AG08396 (cell line): ENCODE measurements at places on chromosomes 5 and 9.

GRCh38 chr9:21903380-21903965 is 90.7 kb downstream of the CDKN2A start:
- DNase-seq: no peak

- DNase-seq: no peak
These were observed 292.0 kb downstream of the NSG2 start for GRCh38 chr5:174337276-174338184.

DNA sequence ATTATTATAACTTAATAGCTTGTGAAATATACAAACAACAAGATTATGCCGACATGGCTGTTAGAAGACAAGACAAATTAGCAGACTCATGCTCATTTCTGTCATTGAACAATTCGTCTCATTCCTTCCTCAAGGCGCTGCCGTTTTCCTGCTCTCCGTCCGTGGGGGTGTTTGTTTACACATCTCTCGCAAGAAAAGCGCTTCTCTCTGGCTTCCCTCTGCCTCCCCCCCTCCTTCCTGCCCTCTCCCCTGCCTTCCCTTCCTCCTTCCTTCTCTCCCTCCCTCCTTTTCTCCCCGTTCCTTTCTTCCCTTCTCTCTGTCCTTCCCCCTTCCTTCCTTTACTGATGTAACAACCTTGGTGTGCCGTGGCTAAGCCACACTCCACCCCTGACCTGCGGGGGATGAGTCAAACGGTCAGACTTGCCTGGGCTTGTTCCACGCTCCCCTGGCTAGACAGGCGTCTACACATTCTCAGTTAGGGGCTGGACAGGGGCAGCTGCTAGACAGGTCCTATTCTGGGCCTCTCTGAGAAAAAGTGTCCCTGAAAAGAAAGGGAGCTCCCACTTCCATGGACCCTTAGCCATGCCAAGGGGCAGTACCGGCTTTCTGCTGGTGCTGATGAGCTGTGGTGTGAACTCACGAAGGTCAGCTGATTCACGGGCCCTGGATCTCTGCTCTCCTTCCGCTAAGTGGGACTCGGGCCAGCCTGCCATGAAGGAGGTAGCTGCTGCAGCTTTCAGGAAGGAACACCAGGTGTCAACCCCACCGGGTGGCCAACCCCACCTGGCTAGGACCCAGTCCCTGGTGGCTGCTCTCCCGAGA is 32.0 kb upstream of the SPTLC1 start:
- DNase-seq: peak; percentile 82

GRCh38 chr5:38099205-38100168 is 158.9 kb upstream of the EGFLAM start:
- no peak for DNase-seq

DNA sequence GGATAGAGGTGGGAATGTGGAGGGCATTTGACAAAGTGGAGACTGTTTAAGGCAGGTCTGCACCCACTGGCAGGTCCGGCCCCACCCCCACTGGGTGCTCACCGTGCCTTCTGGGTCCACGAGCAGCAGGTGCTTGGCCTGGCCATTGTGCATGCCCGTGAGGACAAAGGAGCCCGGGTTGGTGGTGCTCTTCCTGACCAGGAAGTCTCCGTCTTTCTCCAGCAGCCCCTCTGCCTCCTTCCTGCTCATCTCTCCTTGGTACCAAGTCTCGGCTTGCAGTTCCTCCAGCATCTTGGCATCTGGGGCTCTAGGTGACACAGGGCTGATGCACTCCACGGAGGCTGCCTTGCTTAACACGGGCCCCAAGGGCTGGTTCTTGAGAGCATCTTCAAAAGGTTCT is 46.6 kb downstream of the S1PR3 start:
- DNase-seq: no peak

DNA sequence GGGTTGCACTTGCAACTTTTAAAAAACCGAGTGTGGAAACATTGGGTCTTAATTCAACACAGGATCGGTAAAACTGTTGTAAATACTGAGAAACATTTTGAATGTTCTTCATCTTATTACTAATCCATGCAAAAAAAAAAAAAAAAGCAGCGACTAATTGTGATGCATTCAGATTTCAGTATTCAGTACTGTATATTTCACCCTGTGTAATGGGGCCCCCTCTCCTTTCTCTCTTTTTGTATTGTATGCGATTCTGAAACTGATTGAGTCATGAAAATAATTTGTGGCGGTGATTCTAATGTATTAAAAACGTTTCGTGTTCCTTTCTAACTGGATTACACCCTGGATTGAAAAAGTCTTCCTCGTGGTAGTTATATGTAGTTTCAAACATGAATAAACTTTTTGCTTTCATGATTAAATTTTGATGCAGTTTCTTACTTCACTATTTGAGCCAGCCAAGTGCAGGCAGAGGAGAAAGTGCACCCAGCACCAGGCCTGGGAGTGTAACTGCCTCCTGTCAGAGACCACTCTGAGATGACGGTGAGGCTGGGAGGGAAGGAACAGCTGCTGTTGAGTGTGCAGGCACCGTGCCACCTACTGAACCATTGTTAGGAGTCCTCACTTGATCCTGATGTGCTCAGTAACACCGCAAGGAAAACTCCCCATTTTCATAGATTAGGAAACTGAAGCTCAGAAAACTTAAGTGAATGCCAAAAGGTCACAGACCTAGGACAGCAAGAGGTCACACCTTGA is 220.0 kb downstream of the PBX3 start:
- no peak for DNase-seq

GRCh38 chr9:35675732-35676392 is 2.1 kb downstream of the CA9 start:
- DNase-seq: peak; percentile 40

DNA sequence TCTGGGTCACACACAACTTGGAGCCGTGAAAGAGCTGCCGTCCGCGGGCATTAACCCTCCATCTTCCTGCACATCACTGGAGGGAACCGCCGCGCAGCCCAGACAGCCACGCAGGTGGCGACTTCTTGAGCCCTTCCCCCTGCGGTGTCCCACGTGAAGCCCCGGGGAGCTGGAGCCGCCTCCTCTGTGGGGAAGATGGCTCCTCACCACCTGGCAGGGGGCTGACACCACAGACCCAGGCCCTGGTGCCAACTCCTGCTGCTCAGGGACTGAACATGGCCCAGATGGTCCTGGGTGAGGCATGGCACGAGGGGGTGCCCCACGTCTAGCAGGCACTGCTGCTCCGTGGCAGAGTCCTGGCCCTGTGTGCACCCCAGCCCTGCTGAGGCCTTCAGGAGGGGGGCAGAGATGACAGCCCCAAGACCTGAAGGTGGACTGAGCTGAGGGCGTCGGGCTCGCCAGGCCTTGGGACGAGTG is 38.9 kb downstream of the NDUFS6 start:
- no peak for DNase-seq

- no peak for DNase-seq
These were observed 70.5 kb downstream of the MLLT3 start for GRCh38 chr9:20551835-20552234.

DNA sequence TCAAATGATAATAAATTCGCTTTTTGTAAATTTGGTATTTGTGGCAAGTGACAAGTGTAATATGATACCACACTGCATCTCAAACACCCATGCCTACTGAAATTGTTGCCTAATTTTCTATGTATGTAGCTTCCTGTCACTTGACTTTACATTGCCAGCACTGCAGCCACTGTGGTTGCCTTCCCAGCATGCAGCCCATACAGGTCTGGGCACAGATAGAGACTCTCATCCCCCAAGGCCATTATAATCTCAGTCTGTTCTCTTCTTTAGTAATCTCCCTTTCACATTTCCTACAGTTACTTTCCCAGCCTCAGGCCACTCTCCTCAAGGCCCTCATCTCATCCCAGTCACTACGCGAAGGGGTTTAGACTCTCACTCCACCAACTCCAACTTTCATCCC is 1200.6 kb downstream of the PTPRD start:
- no peak for DNase-seq
